NCI-H774 (cell line): ENCODE measurements at places on chromosomes 1 and 21.

DNA sequence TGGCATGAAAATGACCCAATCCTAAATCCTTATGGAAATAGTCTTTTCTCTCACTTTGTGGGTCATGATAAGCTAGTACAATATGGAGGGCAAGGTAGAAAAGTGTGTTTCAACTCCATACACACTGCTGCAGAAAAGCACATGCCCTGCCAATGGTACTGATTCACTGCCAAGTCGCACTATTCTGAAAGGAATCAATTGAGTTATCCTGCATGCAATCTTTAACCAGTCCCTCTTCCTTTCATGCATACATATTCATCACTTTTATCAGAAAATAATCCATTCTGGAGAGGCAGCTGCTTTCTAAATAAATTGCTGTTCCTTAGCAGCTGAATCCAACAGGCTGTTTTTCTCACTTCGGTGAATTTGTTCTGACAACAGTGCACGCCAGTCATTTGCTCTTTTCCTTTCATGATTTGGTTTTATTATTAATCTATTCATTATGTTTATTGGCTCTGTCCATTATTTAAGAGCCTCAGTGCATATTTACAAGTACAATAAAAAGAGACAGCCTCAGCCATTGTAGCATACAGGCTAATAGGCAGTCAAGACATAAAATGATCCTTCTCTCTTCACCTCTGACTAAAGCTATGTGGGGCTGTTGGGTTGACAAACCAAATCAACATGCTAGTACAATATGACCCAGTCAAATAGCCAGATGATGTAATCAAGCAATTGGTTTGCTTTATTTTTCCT, 108.8 kb downstream of the CHD1L start:
- DNase-seq: no peak

- DNase-seq: no peak
Measured at GRCh38 chr1:150798525-150798924, 9.5 kb downstream of the CTSK start.

GRCh38 chr21:25925936-25926335, 191.2 kb downstream of the GABPA start:
- no peak for DNase-seq

- no peak for DNase-seq
Measured at GRCh38 chr1:82759035-82759434, 958.3 kb downstream of the ADGRL2 start.

DNA sequence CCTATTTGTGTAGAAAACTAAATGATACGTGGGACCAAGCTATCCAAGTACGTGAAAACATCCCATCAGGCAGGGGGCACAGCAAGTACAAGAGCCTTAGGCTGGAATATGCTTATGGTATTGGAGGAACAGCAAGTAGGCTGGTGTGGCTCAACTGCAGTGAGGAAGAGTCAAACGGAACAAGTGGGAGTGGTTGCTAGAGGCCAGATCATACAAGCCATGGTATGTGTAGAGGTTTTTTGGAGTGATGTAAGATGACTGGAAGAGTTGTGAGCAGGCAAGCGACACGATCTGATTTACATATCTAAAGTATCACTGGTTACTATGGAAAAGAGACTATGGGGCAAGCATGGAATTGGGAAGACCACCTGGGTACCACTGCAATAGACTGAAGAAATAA, 27.8 kb downstream of the ELK4 start:
- no peak for DNase-seq

DNA sequence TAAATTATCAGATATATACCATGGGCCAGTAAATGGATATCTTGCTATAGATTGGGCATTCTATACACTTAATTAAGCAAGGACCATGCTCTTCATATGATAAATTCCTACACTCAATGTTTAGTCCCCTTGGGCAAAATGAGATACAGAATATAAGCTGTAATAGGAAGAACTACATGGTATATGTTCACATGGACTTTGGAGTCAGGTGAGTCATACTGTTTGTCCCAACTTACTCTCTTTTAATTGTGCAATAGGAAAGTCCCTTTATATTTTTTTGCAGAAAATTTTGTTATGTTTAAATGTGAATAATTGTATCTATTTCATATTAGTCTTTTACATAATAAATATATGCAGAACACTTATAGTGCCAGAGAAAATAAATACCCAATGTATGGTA, 820.2 kb upstream of the ADAMTS5 start:
- no peak for DNase-seq

DNA sequence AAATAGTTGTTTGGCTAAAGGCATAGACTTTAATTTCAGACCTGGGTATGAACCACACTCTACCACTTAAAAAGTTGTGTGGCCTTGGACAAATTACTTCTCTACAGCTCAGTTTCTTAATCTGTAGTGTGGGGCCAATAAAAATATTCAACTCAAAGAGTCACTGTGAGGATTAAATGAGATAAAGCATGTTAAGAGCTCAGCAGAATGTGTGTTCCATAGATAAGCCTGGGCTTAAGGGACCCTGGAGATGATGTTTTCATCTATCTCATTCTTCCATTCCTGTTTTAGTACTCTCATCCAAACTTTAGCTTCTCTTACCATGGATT, 17.7 kb downstream of the S100A10 start:
- DNase-seq: no peak

DNA sequence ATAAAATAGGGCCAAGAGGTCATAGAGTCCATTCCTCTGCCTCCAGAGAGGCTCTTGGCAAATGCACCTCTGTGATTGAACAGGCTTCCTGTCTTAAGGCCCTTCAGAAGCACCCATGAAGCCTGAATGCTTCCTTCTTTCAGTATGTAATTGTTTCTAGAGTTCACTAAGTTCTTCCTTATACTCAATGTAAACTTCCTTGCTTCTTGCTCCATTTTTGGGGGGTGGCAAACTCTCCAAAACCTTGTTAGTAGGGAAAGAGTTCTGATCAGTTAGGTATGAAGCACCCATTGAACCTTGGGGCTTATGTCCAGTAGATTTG, 102.3 kb upstream of the LPGAT1 start:
- no peak for DNase-seq

GRCh38 chr1:57599236-57599994, 175.6 kb upstream of the DAB1 start:
- no peak for DNase-seq

GRCh38 chr1:175409938-175410337, 217.4 kb upstream of the KIAA0040 start:
- no peak for DNase-seq

GRCh38 chr1:205535866-205536758, 31.6 kb downstream of the CDK18 start:
- DNase-seq: no peak

- no peak for DNase-seq
Measured at GRCh38 chr1:65063025-65063424, 85.0 kb upstream of the AK4 start.

- no peak for DNase-seq
Measured at GRCh38 chr1:53553734-53554509, 94.7 kb downstream of the DMRTB1 start.
